Cardiac atrium fibroblast (primary cell): ENCODE measurements at places on chromosomes 12 and 14. TPM values are rescaled to one million over a fixed set of nuclear protein-coding genes. Genes with fewer than 3 reads are reported as not detected.

Gene EGLN3
- total RNA-seq: 12.3 and 17.7 TPM in 2 replicates

Gene ESPL1
- total RNA-seq: 3.2 and 4.7 TPM in 2 replicates

Gene DAO
- total RNA-seq: not detected in 2 replicates

Gene MYF6
- total RNA-seq: not detected in 2 replicates

Gene PTPN6
- under 0.01 TPM in 1 of 2 replicates, not detected in the other for total RNA-seq

Gene ADSS1
- total RNA-seq: 6.3 and 13.0 TPM in 2 replicates

Gene CLEC2B
- total RNA-seq: 9.2 and 12.5 TPM in 2 replicates

Gene HSP90AA1
- 227 and 360 TPM in 2 replicates for total RNA-seq

Gene KRT85
- not detected in 2 replicates for total RNA-seq

Gene TESPA1
- total RNA-seq: not detected in 2 replicates

Gene MFAP5
- 13.0 and 22.7 TPM in 2 replicates for total RNA-seq

Gene GALNT9
- 0.16 and 2.2 TPM in 2 replicates for total RNA-seq

Gene GALNT16
- 0.65 and 1.4 TPM in 2 replicates for total RNA-seq

Gene FAM90A1
- total RNA-seq: not detected in 2 replicates

Gene RABGGTA
- 25.9 and 39.9 TPM in 2 replicates for total RNA-seq

Gene DCAF5
- total RNA-seq: 19.0 and 20.2 TPM in 2 replicates

Gene GZMB
- total RNA-seq: not detected in 2 replicates

Gene RD3L
- total RNA-seq: not detected in 2 replicates

Gene PROX2
- total RNA-seq: not detected in 2 replicates

Gene GNB3
- 2.5 TPM in 1 of 2 replicates, not detected in the other for total RNA-seq

Gene SLC25A47
- total RNA-seq: not detected in 2 replicates

Gene CAMKK2
- 21.8 and 26.1 TPM in 2 replicates for total RNA-seq

Gene ABCD2
- not detected in 2 replicates for total RNA-seq

Gene TMEM117
- total RNA-seq: 4.5 and 6.2 TPM in 2 replicates

Gene LIN7A
- total RNA-seq: 5.3 and 12.1 TPM in 2 replicates

Gene PTGDR
- not detected in 2 replicates for total RNA-seq

Gene TAMALIN
- total RNA-seq: 6.8 and 20.4 TPM in 2 replicates

Gene NPAS3
- total RNA-seq: 0.18 TPM in 1 of 2 replicates, not detected in the other

Gene ASIC1
- 4.7 and 8.8 TPM in 2 replicates for total RNA-seq

Gene GYS2
- total RNA-seq: not detected in 2 replicates

Gene TCL1A
- not detected in 2 replicates for total RNA-seq

Gene FAM186B
- total RNA-seq: 0.54 TPM in 1 of 2 replicates, not detected in the other

Gene CLEC2A
- not detected in 2 replicates for total RNA-seq

Gene GLIPR1L1
- total RNA-seq: not detected in 2 replicates

Gene CPNE8
- total RNA-seq: 9.4 and 13.4 TPM in 2 replicates

Gene GPR65
- 0.32 and 0.54 TPM in 2 replicates for total RNA-seq

Gene ATP23
- total RNA-seq: 2.8 and 7.9 TPM in 2 replicates

Gene CAPRIN2
- total RNA-seq: 22.7 and 78.7 TPM in 2 replicates

Gene TAS2R10
- 0.36 TPM in 1 of 2 replicates, not detected in the other for total RNA-seq

Gene TEX22
- 0.18 TPM in 1 of 2 replicates, not detected in the other for total RNA-seq

Gene TMEM30B
- total RNA-seq: 0.18 TPM in 1 of 2 replicates, not detected in the other

Gene DIO2
- total RNA-seq: 4.0 and 12.5 TPM in 2 replicates

Gene ART4
- total RNA-seq: 43.5 and 57.0 TPM in 2 replicates

Gene UNC119B
- total RNA-seq: 12.8 and 18.6 TPM in 2 replicates

Gene NEUROD4
- total RNA-seq: not detected in 2 replicates

Gene HOXC13
- not detected in 2 replicates for total RNA-seq

Gene GLI1
- not detected in 2 replicates for total RNA-seq

Gene PRB2
- total RNA-seq: not detected in 2 replicates

Gene SLC7A7
- total RNA-seq: 4.1 and 7.2 TPM in 2 replicates

Gene SLC17A8
- total RNA-seq: not detected in 2 replicates

Gene LTB4R2
- 1.4 and 2.1 TPM in 2 replicates for total RNA-seq

Gene CELA1
- not detected in 2 replicates for total RNA-seq

Gene KCNJ8
- total RNA-seq: 0.16 and 0.36 TPM in 2 replicates

Gene CLEC4D
- total RNA-seq: not detected in 2 replicates

Gene RERG
- total RNA-seq: 0.72 and 1.6 TPM in 2 replicates
